ENCODE measurements at places on chromosomes 7 and 10.

- DNase-seq = no peak
Measured at GRCh38 chr7:136637813-136638212, 230.6 kb upstream of the CHRM2 start.

DNA sequence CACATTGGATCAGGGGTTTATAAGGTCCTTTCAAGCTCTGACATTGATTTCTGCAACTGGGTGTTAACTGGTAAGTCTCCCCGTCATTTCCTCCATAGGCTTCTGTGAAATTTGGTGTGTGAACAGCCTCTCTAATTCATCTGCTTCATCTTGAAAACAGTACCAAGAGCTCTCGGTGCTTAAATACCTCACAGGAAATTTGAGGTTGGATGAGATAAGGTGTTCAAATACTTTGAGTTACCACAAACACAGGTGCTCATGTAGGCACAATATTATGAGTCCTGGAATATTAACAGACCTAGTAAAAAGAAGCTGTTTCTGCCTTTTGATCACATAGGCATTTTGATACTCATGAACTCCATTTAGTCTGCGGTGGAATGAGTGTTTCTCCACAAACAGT, 85.2 kb downstream of the RTKN2 start:
- no peak for DNase-seq

DNA sequence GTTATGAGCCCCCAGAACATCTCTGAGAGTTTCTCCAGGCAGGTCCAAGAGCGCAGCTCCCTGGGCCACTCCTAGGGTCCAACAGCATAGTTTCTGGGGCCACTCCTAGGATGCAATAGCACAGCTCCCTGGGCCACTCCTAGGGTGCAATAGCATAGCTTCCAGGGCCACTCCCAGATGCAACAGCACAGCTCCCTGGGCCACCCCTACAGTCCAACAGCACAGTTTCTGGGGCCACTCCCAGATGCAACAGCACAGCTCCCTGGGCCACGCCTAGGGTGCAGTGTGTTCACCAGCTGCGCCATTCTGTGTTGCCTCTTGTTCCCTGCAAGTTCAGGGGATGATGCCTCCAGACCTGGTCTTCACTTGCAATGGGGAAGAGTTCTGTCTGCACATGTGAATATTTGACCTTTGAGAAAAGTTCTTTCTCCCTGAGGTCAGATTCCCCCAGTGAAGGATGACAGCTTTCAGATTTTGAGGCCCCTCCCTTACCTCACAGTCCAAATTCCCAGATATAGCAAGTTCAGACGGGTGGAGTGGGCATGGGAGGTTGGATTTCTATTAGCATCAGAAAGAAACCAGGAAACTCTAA, 43.0 kb upstream of the LEP start:
- DNase-seq = no peak

DNA sequence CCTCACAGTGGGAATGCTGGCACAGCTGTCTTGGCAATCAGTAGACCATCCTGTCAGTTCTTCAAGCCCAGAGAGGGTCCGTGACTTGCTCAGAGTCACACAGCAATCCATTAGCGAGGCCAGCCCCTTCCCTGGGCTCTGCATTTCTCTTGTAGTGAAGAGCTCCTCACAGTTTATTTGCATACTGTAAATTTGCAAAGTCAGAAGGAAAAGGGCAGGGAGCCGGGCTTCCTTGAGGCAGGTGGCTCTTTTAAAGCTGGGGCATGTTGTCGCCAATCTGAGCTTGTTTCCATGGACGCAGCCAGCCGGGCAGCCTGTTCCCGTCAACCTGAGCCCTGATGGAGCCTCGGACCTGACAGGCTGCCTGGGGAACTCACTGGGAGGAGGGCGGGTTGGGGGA, 123.4 kb downstream of the CUX1 start:
- DNase-seq = no peak

DNA sequence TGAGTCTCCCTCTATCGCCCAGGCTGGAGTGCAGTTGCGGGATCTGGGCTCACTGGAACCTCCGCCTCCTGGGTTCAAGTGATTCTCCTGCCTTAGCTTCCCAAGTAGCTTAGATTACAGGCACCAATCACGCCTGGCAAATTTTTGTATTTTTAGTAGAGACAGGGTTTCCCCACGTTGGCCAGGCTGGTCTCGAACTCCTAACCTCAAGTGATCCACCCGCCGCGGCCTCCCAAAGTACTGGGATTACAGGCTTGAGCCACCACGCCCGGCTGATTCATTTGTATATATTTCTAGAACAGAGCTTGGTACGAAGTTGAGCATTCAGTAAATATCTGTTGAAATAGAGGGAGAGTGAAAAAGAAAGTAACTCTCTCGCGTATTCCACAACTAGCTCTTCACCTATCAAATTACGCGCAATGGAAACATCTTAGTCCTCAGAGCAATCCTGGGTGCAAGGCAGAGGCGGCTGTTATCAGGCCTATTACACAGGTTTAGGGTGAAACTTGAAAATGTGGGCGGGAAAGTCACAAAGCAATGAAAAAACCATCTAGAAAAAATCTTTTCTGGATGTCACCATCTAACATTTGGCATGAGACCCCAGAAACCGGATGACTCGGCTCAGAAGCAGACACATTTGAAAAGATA, 707 bp upstream of the GHITM start:
- DNase-seq = no peak

- DNase-seq = no peak
Measured at GRCh38 chr10:88989824-88990383, 694 bp upstream of the FAS start.
